ENCODE measurements at places on chromosomes 7 and 10. TPM values are rescaled to one million over a fixed set of nuclear protein-coding genes. Genes with fewer than 3 reads are reported as not detected.

MICU1 gene
- total RNA-seq = 42.0 TPM

AGAP4 gene
- 15.1 TPM for total RNA-seq

GRCh38 chr10:59887972-59888640, 18.2 kb downstream of the CCDC6 start:
- DNase-seq = no peak

- DNase-seq = no peak
These were observed 127.6 kb downstream of the NEURL1 start for GRCh38 chr10:103620891-103621782.

DNA sequence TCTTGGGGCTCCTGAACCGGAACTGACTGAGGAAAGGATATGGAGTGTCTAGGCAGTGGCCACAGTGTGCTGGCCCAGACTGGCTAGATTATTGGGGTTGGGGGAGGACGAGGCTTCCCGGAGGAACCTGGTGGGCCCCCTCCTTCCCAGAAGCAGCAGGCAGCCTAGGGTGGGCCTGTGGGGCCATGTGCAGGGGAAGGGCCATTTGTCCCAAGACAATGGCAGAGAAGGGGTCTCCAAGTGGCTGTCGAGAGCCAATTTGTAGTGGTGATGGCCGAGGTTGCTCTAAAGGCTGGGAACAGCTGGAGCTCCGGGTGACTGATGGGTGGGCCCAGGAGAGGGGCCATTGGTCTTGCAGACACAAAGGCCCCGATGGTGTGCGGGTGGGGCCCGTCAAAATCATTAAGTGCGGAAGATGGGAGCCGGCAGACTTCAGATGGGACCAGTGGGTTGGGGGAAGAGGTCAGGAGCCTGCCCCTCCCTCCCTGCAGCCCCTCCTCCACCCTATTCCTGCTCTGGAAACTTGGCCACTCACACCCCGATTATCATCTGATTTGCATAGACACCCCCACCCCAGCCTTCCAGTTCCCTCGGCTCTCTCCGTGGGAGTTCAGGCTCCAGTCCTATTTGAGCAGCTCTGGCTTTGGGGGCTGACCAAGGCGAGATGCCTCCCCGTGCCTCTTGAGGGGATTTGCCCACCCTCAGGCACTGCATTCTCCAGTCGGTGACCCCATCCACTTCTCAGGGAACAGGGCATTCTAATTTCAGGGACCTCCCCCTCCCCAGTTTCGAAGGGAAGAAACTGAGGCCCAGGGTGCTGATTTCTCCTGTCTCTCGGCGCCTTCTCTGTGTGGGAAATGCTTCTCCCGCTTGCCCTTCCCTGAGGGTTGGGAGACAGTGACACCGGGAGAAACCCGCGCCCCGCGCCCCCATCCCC, 36.0 kb upstream of the PAX2 start:
- no peak for DNase-seq

DNA sequence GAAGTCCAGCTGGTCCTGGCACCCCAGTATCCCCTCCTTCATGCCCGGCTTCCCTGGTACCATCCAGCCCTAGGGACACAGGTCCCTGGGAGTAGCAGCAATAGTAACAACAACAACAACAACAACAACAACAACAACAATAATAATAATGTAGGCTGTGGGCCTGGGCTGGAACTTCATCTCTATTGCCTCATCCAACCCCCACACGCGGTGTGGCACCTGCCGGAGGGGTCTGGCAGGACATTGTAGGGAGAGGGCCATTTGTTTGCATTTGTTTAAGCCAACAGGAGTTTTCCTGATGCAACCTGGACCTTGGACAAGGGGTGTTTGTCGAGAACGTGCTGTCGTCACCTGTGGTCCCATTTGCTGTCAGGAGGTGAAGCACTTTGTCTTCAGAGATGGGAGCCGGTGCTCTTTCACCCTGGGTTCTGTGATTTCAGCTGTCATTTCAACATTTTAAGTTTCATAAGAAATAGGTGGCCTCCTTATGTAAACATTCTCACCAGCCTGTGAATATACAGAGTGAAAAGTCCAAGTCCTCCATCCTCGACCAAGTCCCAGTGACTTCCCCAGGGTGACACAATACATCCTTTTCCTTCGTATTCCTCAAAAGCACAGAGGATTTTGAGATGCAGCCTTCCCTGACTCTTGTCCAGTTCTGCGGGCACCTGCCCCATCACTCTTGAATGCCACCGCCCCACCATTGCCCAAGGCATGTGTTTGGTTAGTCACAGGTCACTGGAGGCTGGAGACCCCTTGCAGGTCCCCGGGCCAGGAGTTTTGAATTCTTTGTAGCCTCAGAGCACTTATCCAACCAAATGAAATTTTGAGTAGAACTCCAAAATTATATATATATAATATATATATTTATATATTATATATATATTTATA, 9.2 kb downstream of the LHPP start:
- DNase-seq = no peak

GRCh38 chr7:116669769-116670168, 2.2 kb upstream of the MET start:
- DNase-seq = no peak

DNA sequence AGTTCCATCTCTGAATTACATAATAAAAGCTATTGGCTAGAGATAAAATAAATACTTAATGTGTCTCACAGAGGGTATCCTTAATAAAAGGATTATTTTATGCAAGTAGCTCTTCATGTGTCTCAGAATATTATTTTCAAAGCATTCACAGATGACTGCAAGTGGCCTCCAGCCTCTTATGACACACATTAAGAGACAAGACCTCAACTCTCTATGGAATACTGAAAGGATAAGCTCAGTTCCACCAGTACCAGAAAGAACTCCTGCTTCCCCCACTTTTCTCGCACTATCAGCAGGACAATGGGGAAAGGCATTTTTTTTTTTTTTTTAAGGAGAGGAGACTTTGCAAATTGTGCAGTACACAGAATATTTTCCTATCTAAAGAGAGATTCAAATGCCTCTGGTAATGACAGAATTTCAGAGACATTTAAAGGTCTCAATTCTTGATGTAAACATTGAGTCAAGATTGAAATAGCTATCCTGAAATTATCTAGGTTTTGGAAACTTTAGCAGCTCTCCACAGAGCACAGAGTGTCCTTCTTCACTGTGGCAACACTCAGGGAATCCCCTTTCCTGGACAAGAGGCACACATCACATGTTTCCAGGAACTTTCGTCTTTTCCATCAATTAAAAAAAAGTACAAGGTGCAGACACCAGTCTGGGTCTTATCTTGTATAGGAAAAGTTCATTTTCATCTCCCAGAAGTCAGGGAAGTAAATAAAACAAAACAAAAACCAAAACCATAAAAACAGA, 122.0 kb upstream of the ANK3 start:
- no peak for DNase-seq

- DNase-seq = no peak
These were observed 6.5 kb downstream of the INPP5A start for GRCh38 chr10:132543916-132544743.
